Activated B cell treated with CpG ODN at 0.5 μM for 24 hours (primary cell): ENCODE measurements at places on chromosomes 11 and 22.

- DNase-seq, result no peak
Observed at GRCh38 chr11:115276799-115277198, 227.4 kb downstream of the CADM1 start.

DNA sequence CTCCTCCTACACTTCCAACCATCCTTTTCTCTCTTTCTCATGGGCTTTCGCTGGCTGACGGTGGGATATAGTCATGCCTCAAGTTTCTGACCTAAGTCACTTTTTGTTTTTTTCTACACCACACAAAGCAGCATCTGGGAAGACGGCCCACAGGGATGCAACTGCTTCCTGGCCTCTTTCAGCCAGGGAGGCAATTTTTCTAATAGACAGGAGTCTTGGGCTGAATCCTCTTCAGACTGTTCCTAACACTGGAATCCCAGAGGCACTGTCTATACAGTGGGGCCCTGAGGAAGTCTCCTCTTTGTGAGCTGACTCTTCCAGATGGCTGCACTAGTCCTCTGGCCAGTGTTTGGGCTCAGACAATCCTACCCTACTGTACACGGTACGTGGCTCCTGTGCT is 39.7 kb upstream of the OLFML1 start:
- DNase-seq, result no peak

GRCh38 chr11:102318469-102318868 is 1.2 kb downstream of the BIRC3 start:
- no peak for DNase-seq

DNA sequence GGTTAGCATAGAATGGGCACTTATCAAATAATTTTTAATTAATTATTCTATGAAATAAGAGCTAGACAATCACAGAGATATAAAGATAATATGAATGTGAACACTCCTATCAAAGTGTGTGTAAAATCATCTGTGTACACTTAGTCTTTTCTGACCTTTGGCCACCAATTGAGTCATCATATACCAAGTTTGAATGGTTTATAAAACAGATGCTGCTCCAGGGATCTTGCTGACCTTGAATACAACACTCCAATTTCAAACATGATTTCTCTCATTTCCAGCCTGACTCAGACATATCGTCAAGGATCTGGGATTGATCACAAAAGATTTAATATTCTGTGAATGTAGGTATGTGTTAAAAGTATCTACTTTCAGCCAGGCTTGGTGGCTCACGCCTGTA is 2.9 kb upstream of the OR51V1 start:
- DNase-seq, result no peak

DNA sequence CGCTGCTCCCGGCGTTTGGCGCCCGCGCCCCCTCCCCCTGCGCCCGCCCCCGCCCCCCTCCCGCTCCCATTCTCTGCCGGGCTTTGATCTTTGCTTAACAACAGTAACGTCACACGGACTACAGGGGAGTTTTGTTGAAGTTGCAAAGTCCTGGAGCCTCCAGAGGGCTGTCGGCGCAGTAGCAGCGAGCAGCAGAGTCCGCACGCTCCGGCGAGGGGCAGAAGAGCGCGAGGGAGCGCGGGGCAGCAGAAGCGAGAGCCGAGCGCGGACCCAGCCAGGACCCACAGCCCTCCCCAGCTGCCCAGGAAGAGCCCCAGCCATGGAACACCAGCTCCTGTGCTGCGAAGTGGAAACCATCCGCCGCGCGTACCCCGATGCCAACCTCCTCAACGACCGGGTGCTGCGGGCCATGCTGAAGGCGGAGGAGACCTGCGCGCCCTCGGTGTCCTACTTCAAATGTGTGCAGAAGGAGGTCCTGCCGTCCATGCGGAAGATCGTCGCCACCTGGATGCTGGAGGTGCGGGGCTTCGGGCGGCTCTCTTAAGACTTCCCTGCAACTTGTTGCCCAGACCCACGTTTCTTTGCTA is at the start of gene CCND1:
CCND1 (plus strand) TSS at position 162 of the 587 bp plus-strand sequence; CDS start at position 320, 158 bp downstream.
- DNase-seq, result no peak

- DNase-seq, result no peak
Observed at GRCh38 chr11:101091781-101092180, 37.8 kb downstream of the PGR start.

DNA sequence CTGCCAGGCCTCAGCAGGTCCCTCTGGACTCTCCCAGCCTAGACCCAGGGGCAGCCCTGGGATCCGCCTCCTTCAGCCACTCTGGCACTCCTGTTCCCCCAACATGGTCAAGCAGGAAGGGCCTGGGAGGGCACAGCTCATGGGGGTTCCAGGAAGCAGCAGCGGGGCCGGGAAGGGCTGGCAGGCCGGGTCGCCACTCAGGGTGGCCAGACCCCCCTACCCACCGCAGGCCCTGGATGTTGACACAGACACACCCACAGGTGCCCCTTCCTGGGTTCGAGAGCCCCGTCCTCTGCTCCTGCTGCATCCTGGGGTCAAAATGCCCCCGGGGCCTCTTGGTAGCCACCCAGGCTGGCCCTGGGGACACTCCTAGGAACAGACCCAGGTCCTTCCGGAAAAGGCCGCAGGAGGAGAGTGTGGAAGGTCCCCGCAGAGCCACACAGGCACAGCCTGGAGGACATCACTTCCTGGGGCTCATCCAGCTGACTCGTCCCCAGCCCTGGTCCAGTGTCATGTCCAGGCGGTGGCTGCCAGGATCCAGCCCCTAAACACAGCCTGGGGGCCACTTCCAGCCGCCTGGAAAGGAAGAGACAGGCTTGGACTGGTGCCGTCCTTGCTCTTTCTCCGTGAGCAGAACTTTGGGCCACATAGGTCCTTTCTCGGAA is 6.8 kb upstream of the PIM3 start:
- DNase-seq, result no peak

- DNase-seq, result no peak
Observed at GRCh38 chr11:126968915-126969314, 31.7 kb downstream of the KIRREL3 start.

GRCh38 chr11:3052567-3052966 is 4.7 kb downstream of the CARS1 start:
- no peak for DNase-seq

GRCh38 chr11:11731311-11732083 is 109.7 kb upstream of the GALNT18 start:
- DNase-seq, result no peak

DNA sequence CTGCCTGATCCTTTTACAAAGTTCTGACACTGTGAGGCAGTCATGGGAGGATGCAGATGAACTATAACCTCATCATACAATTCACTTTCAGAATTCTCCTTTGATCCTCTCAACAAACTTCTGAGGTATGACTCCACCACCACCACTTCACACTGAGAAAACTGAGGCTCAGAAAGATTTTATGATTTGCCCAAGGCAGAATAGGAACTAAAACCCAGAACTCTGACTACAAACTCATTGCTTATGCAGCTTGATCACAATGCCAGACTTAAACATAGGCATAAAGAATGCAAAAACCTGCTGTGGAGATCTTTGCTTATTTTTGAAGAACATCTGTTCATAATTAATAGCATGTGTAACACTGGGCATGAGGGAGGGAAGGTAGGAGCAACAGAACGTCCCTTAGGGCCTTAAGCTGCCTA is 20.4 kb downstream of the FAM168A start:
- DNase-seq, result no peak

DNA sequence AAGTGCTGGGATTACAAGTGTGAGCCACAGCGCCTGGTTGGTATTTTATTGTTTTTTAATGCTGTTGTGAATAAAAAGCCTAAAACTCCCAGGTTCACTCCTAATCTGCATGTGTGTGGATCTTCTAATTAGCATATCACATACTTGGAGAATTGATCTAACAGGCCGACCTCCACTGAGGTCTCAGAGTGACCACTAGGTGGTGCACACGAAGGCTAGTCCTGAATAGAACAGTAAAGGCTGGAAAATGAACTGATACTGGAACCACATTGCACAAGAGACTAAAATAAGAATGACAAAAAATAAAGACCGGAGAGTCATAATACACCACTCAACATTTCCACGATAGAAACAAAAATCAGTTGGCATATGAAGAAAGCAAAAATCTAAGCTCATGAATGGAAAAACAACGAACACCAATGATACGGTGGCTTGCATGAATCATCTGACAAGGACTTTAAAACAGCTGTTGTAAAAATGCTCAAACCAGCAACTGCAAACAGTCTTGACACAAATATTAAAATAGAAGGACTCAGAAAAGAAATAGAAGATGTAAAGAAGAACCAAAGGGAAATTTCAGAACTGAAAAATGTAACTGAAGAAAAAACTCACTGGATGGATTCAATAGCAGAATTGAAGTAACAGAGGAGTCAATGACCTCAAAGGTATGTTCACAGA is 19.2 kb downstream of the PIM3 start:
- DNase-seq, result no peak

DNA sequence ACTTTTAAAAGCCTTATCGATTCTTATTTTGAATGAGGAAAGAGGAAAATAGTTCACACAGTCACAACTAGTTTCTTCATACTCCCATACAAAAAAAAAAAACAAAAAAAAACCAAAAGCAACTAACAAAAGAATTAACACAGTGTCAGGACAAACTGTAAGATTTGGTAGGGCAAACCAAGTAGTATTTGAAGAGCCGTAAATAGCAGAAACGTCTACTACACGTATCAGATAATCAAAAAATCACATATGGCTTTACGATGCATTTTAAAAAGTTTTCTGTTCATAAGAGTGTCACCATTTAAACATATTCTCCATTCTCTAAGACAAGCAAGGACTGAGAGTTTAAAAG is 2.3 kb downstream of the PICALM start:
- no peak for DNase-seq

DNA sequence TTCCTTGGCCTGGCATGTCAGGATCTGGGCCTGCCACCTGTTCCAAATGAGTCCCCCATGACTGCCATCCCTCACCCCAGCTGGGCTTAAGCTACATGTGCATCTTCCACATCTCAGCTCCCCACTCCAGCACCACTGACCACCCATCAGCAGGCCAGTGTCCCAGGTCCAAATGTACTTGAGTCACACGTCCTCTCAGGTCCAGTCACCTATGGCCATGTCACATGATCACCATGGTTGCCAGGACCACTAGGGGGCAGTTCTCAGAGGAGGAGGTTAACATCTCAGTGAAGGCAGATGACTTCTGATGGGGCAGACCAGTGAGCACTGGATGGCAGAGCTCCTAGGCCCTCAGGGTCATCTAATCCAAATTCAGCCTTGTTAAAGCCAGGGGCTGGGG is 41.9 kb upstream of the WNT11 start:
- no peak for DNase-seq

GRCh38 chr11:69638941-69639681 is 1.8 kb upstream of the CCND1 start:
- no peak for DNase-seq

DNA sequence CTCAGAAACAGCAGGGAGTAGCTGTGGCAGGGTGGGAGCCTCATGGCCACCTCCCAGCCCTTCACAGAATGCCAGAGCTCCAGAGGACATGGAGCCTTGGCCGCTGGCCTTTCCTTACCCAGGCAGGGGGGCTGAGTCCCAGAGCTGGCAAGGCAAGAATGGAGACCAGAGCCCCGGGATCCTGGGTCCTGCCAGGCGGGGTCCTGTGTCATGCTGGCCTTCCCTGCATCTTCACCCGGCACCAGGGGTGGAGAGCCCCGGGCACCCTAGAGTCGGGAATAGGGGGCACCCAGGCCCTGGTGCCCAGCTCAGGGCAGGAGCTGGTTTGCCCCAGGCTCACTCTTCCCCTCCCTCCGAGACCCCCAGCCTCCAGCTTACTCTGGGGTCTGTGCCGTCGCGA is 519.9 kb downstream of the TBC1D22A start:
- no peak for DNase-seq
